ENCODE measurements at places on chromosomes 11 and 22. TPM values are rescaled to one million over a fixed set of nuclear protein-coding genes. Genes with fewer than 3 reads are reported as not detected.

FOLR3 gene
- not detected for total RNA-seq

OR51I1 gene
- total RNA-seq = not detected

MMP11 gene
- total RNA-seq = 2.2 TPM

DNA sequence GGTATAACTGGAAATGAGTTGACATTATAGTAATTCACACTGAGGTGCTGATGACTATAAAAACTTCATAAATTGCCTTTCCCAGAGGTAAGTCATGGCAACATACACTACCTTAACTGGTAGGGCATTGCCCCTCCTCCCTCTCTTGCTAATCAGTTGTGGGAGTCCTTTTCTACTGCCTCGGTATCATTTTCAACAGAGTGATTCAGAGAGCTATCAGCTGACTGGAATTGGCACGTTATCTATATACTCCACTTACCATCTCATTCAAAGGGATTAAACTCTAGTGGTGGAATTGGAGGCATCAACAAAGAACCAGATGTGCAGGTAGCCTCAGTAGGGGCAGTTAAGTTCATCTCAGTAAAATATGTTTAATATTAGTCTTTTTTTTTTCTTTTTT lies 8.0 kb upstream of the NUP160 start:
- H3K27me3 ChIP-seq = no peaks in the 10 kb centered on the region
- H3K27ac ChIP-seq = no peak overlapping the region
- no peaks in the 10 kb centered on the region for H3K36me3 ChIP-seq
- DNase-seq = no peak
- H3K4me3 ChIP-seq = no peak overlapping the region

DNA sequence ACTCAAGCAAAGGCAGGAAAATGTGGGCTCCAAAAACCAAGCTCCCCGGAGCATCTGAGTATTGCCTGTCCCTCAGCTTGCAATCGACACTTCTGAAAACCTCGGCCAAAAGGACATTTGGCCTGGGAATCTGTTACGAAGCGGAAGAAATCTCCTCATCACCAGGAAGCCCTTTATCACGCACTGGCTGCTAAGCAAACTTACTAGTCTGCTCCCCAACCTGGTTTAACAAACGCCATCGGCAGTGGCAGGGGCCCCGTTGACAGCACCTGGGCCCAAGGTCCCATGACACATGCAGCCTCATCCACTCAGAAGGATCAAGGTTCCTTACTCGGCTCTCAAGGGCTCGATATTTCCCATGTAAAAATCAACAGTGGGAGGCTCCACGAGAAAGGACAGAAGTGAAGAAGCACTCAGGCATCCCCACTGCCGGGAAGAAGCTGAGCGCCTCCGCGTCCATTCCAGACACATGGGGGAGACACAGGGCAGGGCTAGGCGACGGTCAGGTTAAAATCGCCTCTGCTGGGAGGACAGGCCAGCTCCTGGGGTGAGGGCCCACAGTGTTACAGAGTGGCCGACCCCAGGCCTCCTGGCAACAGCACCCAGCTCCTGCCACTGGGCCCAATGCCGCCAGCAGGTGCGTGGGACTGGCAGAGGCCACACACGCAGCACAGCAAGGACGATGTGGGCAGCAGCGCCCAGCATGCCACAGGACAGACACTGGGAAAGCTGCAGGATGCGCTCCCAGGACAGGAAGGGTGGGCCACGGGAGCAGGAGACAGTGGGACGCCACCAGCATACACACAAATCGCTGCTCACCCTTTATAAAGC lies 27.1 kb downstream of the BRD1 start:
- H3K27me3 ChIP-seq = no peaks in the 10 kb centered on the region
- H3K4me3 ChIP-seq = no peak overlapping the region
- no peak overlapping the region for H3K27ac ChIP-seq
- peaks cover 41% of the 10 kb centered on the region for H3K4me1 ChIP-seq
- peaks cover 62% of the 10 kb centered on the region for H3K36me3 ChIP-seq

DNA sequence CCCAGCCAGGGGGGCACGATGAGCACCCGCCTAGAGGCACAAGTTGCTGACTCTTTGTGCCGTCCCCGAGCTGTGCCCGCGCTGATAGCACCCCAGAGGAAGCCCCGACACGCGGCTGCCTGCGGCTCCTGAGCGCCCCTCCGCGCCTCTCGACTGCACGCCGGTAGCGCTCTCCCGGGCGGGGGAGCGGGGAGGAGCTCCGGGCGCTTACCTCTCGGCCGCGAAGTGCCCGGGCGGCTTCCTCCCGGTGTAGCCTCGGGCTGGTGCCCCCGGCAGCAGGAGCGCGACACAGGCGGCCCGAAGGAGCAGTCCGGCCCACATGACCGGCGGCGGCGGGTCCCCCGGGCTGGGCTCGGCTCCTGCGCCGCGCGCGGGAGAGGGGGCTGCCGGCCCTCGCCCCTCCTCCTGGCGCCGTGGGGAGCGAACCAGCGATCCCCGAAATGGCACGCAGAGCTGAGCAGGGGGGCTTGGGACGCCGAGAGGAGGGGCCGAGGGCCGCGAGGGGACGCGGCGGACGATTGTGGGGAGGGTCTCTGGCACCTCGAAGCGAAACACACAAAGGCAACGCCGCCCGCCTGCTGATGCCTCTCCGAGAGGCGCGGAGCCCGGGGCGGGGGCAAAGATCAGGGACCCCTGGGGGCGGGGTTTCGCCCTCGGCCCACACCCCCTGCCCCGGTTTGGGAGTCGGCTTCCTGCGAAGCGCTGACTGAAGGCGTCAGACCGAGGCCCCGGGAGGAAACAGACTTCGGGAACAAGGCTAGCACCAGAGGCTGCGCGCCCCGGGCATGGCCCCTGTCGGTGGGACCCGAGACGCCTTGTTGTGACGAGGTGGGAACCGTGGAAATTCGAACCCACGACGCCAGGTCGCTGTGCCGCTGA lies at the start of gene VWCE:
TSS of gene VWCE (minus strand) at position 600 of the 879 bp plus-strand sequence. CDS start at position 321, 279 bp downstream.
- H3K27ac ChIP-seq = no peak within 1 kb of the TSS
- no peak for DNase-seq
- H3K4me3 ChIP-seq = peak within 1 kb of the TSS; percentile 42
- no peaks in the 10 kb centered on the region for H3K27me3 ChIP-seq

DNA sequence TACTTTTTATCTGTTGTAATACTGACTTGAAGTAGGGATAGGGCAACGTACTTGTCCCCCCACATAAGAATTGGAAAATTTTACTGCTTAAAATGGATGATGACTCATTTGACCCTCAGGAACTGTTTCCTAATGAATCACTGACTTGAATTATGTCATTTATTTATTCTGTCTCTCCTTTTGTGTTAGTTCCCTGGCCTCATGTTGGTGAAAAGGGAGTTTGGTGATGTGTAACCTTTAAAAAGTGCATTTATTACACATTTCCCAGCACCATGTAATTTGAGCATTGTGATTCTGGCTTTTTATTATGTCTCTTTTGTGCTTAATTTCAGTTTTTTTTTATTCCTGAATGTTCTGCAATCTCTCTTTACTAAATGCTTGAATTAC lies 20.3 kb upstream of the PGM2L1 start:
- no peak overlapping the region for H3K4me3 ChIP-seq
- H3K4me1 ChIP-seq = no peaks in the 10 kb centered on the region
- no peaks in the 10 kb centered on the region for H3K27me3 ChIP-seq

DNA sequence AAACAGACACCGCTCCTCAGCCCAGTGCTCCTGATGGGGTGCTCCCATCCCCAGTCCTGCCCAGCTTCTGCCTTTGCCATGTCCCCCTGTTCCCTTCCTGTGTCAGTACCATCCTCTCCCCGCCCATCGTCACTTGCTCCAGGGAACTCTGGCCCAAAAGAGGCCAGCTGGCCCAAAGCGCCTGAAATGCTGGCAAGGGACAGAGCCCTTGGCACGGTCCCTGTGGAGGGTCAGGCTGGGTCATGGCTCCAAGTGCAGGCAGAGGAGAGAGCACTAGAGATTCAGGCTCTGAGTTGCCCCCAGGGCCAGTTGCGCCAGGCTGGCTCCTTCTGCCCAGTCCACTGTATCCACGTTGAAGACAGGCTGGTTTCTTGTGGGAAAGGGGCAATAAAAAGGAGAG lies 8.4 kb upstream of the HDHD5 start:
- no peak for DNase-seq
- no peaks in the 10 kb centered on the region for H3K36me3 ChIP-seq
- no peak overlapping the region for H3K4me3 ChIP-seq
- peak overlapping the region; percentile 42 for H3K27ac ChIP-seq
- H3K27me3 ChIP-seq = no peaks in the 10 kb centered on the region

Data from right atrium auricular region (tissue), 2 donors.